ENCODE measurements at places on chromosomes 2 and 18.

DNA sequence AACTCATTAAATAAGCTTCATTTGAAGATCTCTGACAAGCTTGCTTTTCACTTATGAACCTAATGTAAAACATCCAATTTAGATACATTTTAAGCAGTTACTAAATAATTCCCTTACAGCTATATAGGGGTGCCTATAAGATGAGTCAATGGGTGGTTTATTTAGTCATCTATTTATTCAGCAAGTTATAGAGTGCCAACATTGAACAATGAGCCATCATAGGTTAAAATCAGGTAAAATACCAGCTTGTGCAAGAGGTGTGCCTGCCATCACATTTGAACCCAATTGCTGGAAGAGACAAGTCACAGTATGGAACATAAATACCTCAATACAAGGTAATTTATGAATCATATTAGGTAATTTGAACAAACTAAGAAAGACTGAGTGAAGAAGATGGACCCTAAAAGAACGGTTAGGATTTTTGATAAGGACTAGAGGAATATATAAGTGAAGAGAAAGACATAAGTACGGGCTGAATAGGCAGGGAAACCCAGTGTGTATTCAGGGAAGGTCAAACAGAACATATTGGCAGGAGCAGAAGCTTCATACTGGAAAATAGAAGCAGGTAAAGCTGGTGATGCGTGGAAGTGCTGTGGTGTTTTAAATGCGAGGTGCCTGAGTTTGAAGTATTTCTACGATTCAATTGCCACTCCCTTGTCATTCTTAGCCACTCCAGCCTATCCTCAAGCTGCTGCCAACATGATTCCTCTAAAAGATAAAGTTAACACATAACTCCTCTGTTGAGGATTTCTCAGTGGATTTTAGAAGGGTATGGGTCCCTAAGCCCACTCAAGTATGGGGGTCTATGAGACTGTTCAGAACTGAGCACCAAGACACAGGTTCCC is 18.9 kb upstream of the STAT4 start:
- no peak overlapping the region for H3K4me3 ChIP-seq
- no peak overlapping the region for H3K27ac ChIP-seq
- no peaks in the 10 kb centered on the region for H3K27me3 ChIP-seq
- H3K36me3 ChIP-seq = no peaks in the 10 kb centered on the region
- no peak for DNase-seq
- H3K4me1 ChIP-seq = peaks cover 16% of the 10 kb centered on the region

DNA sequence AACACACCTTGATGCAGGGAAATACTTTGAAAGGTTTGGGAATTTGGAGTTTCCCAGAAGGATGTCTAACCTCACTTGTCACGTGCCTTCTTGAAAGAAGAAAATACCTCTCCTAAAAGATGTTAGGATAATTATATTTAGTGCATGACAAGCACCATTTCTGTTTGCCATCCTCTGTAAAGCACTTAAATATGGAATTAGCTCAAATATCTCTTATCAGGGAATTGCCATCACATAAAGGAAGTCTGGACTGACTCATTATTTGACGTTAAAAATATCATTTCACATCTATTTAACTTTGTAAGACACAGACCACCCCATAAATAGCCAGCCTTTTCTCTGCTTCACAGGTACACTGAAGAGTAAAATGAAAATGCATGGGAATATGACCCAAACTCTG is 140.1 kb downstream of the STK39 start:
- no peak overlapping the region for H3K4me3 ChIP-seq
- no peaks in the 10 kb centered on the region for H3K36me3 ChIP-seq
- H3K27ac ChIP-seq = no peak overlapping the region
- DNase-seq = no peak
- H3K4me1 ChIP-seq = no peaks in the 10 kb centered on the region

DNA sequence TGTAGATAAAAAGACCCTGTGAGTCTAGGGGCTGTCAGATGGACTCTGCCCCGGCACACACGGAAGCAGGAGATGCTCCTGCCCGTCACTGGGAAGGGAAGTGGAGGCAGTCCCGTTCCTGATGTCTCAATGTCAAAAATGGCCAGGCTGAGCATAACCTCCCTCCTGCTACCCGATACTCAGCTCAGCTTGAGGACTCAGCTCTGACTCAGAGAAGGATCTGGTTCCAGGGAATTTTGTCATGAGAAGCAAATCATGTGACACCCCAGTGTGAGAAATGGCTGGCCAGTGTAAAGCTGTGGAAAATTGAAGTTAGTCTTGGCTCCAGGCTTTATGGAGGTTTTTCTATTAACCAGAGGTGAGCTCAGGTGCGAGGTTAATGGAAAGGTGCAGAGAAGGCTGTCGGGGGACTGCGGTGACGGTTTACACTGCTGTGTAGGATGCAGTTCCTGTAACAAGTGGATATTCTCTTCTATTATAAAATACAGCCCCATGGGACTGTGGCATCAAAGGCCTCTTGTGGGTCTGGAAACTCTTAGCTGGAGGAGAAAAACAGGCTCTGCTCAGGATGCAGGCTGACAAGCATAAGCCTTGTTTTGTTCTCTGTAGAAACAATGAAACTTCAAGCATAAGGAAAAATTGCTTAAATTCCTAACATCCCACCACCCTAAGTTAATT is 24.7 kb upstream of the AGAP1 start:
- H3K36me3 ChIP-seq = no peaks in the 10 kb centered on the region
- H3K4me3 ChIP-seq = no peak overlapping the region
- DNase-seq = no peak
- H3K4me1 ChIP-seq = peaks cover 21% of the 10 kb centered on the region
- no peaks in the 10 kb centered on the region for H3K27me3 ChIP-seq
- H3K27ac ChIP-seq = no peak overlapping the region

GRCh38 chr2:5495586-5495985 is 196.6 kb upstream of the SOX11 start:
- no peaks in the 10 kb centered on the region for H3K4me1 ChIP-seq
- no peak overlapping the region for H3K27ac ChIP-seq
- no peak for DNase-seq
- H3K36me3 ChIP-seq = no peaks in the 10 kb centered on the region
- no peak overlapping the region for H3K4me3 ChIP-seq

DNA sequence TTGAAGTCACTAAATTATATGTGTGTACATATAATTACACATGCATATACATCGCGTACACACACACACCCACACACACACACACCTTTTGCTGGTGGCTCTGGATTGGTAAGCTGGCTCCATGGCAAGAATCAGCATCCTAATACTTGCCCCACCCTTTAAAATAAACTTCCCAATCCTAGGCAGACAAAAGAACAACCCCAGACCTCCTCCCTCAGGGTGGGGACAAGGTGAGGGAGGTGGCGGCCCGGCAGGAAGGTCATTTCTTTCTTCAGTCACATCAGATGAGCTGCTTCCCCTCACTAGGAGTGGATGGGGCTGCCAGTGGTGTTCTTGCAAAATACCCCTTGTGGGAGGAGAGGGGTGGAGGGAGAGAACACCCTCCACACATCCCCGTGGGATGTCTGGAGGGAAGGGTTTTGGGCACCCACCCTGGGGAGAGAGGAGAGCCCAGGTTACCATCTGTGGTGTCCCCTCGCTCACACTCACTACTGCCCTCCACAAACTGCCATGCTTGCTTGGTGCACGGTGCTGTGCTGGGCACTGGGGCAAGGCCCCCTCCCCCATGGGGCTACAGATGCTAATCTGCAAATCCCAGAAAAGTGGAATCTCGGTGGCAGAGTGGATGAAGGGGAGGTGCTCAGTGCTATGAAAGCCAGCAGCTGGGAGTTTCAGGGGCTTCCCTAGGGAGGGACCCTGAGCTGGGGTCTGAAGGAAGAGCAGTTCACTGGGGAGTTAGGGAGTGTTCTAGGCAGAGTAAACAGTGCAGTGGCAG is 64.0 kb downstream of the ODC1 start:
- peaks cover 12% of the 10 kb centered on the region for H3K4me1 ChIP-seq
- H3K36me3 ChIP-seq = peaks cover 1% of the 10 kb centered on the region
- no peak for DNase-seq
- H3K27me3 ChIP-seq = no peaks in the 10 kb centered on the region
- no peak overlapping the region for H3K27ac ChIP-seq
- no peak overlapping the region for H3K4me3 ChIP-seq

- no peak for DNase-seq
- H3K27me3 ChIP-seq = no peaks in the 10 kb centered on the region
- H3K27ac ChIP-seq = no peak overlapping the region
- peaks cover 11% of the 10 kb centered on the region for H3K4me1 ChIP-seq
Measured at GRCh38 chr18:3293196-3293951, 31.4 kb downstream of the MYL12B start.

DNA sequence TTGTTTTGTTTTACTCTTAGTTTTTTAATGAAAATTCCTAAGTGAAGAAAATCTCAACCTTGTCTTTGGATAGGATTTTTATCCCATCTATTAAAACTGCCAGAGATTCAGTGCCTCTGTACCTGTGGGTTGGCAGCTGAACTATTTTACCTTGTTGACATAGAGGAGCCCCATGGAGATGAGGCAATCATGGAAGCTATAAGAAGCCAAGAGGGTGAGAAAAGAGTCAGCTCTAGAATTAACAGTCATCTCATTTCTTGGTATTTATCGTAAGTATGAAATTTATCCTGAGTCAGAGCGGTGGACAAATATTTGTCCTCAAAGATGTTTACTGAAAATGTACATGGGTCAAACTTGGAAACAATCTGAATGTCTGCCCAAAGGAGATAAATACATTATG is 35.8 kb upstream of the PGAP1 start:
- no peak overlapping the region for H3K27ac ChIP-seq
- H3K4me3 ChIP-seq = no peak overlapping the region
- H3K36me3 ChIP-seq = no peaks in the 10 kb centered on the region
- peaks cover 10% of the 10 kb centered on the region for H3K4me1 ChIP-seq
- H3K27me3 ChIP-seq = no peaks in the 10 kb centered on the region

GRCh38 chr18:58955001-58955400 is 90.3 kb downstream of the ZNF532 start:
- no peaks in the 10 kb centered on the region for H3K36me3 ChIP-seq
- peaks cover 17% of the 10 kb centered on the region for H3K4me1 ChIP-seq
- H3K27ac ChIP-seq = no peak overlapping the region
- no peaks in the 10 kb centered on the region for H3K27me3 ChIP-seq
- H3K4me3 ChIP-seq = no peak overlapping the region

DNA sequence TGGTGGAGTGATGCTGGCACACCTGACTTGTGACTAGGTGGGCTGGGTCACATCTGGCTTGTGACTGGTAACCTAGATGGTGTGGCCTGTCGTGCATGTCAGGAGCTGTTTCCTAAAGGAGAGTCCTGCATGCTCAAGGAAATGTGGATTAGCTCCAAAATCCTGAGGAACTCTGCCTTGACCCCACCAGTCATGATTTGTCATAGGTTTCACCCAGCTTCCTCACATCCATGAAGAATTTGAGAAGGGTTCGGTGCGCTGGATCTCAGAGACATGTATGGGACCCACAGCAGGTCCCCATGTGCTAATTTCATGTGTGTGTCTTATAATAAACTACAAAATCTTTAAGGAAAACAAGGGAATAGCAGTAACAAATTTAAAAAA is 107.2 kb downstream of the COL6A3 start:
- no peaks in the 10 kb centered on the region for H3K36me3 ChIP-seq
- no peaks in the 10 kb centered on the region for H3K4me1 ChIP-seq
- no peak for DNase-seq

DNA sequence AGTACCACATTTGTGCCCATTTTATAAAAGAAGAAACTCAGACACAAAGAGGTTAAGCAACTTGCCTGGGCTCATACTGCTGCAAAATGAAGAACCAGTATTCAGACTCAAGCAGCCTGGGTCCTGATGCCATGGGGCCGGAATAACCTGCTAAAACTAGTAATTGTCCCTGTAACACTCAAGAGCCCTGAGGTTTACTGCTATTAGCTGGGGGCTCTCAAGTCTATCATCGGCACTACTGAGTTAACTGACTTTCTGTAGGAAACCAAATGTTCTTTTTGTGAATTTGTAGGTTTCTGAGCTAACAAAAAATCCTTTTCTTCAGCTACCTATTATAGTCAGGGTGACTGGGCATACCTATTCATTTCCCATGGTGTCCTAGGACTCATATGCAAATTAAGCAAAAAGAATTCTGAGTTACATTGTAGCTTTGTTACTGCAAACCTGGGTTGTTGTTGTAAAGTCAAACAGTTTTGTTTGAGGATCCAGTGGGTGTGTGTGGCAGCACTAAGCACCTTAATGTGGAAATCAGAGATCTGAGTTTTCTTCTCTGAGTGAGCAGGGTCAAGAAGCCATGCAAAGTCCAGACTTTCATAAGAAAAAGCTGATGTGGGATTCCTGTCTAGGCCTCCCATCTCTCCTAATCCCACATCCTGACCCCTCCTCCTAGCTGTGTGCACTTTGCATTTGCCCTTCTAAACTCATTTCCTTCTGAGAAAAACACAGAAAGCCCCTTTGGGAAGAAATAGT is 72.4 kb upstream of the TNP1 start:
- H3K36me3 ChIP-seq = no peaks in the 10 kb centered on the region
- H3K4me3 ChIP-seq = no peak overlapping the region
- H3K27me3 ChIP-seq = no peaks in the 10 kb centered on the region
- no peaks in the 10 kb centered on the region for H3K4me1 ChIP-seq
- H3K27ac ChIP-seq = no peak overlapping the region

GRCh38 chr2:75045526-75046050 is 87.1 kb downstream of the POLE4 start:
- H3K4me1 ChIP-seq = peaks cover 20% of the 10 kb centered on the region
- H3K27me3 ChIP-seq = no peaks in the 10 kb centered on the region
- H3K27ac ChIP-seq = no peak overlapping the region
- no peak for DNase-seq
- no peaks in the 10 kb centered on the region for H3K36me3 ChIP-seq
- H3K4me3 ChIP-seq = no peak overlapping the region

- no peak for DNase-seq
- H3K27me3 ChIP-seq = no peaks in the 10 kb centered on the region
- peaks cover 4% of the 10 kb centered on the region for H3K36me3 ChIP-seq
- no peak overlapping the region for H3K4me3 ChIP-seq
Measured at GRCh38 chr2:232900811-232901735, 31.0 kb downstream of the SNORC start.

GRCh38 chr2:12005886-12006681 is 259.7 kb downstream of the LPIN1 start:
- no peak overlapping the region for H3K4me3 ChIP-seq
- H3K27ac ChIP-seq = no peak overlapping the region
- peaks cover 12% of the 10 kb centered on the region for H3K4me1 ChIP-seq
- no peaks in the 10 kb centered on the region for H3K36me3 ChIP-seq
- DNase-seq = no peak

DNA sequence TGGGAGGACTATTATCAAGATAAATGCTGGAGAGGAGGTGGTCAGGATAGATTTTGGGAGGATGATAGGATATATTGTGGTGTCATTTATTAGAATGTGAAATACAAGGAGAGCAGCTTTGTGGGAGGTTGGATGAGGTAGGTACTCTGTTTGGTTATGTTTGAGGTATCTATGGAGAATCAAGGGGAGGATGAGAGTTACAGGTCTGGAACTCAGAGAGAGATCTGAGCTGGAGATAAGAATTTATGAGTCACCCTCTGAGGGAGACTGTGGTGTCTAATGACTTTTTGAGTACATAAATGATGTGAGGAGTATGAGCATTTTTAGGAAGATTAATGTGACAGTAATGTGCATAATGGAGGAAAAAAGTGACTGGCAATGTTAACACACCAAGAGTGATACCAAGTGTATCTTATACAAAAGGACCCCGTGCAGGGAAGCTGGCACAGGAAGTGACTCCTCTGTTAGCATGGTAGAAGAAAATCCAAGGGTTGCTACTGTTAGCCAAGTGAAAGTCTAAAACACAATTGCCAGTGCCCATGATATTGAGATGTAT is 48.2 kb downstream of the CRIM1 start:
- peak; percentile 65 for DNase-seq
- H3K27me3 ChIP-seq = no peaks in the 10 kb centered on the region
- H3K4me3 ChIP-seq = no peak overlapping the region
- 0 out of 2 replicates have a peak, but pooled peaks cover 10% of the 10 kb centered on the region for H3K4me1 ChIP-seq

- peaks cover 9% of the 10 kb centered on the region for H3K4me1 ChIP-seq
- DNase-seq = no peak
- no peaks in the 10 kb centered on the region for H3K27me3 ChIP-seq
- no peak overlapping the region for H3K27ac ChIP-seq
Measured at GRCh38 chr2:241665731-241666440, 20.7 kb downstream of the DTYMK start.

All from HepG2 (cell line).